ENCODE measurements at places on chromosomes 12 and 14.

DNA sequence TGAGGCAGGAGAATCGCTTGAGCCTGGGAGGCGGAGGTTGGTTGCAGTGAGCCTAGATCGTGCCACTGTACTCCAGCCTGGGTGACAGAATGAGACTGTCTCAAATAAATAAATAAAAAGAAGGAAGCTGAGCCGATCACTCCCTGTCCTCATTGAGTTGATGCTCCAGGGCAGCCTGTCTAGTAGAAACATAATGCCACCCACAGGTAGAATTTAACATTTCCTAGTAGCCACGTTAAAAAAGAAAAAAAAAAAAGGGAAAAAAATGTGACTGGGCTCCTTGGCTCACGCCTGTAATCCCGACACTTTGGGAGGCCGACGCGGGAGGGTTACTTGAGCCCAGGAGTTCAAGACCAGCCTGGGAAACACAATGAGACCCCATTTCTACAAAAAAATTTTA, 135.7 kb downstream of the SCARB1 start:
- no peak for DNase-seq

DNA sequence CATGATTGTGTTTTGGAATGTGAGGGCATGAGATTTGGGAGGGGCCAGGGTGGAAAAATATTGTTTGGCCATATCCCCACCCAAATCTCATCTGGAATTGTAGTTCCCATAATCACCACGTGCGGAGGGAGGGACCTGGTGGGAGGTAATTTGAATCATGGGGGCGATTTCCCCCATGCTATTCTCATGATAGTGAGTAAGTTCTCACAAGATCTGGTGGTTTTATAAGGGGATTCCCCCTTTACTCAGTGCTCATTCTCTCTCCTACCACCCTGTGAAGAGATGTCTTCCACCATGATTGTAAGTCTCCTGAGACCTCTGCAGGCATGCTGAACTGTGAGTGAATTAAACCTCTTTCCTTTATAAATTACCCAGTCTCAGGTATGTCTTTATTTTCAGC, 15.7 kb downstream of the OR10P1 start:
- DNase-seq = no peak

GRCh38 chr12:45282411-45282810, 66.5 kb downstream of the ANO6 start:
- no peak for DNase-seq

DNA sequence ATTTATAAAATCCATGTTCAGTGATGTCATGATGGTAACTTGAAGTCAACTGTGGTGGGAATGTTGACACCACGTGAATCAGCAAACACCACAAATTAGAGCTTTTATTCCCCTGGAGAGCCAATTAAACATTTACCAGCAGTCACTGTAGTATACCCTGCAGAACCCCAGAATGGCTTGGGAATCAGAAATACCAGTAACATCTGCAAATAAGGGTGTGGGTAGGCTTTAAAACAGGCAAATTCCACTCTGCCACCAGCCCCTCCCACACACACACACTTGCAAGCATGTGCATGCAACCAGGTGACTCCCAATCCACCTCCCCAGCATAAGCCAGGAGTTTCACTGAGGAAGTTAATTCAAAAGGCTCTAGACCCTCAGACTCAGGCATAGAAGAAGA, 63.6 kb upstream of the TMEM263 start:
- DNase-seq = no peak

DNA sequence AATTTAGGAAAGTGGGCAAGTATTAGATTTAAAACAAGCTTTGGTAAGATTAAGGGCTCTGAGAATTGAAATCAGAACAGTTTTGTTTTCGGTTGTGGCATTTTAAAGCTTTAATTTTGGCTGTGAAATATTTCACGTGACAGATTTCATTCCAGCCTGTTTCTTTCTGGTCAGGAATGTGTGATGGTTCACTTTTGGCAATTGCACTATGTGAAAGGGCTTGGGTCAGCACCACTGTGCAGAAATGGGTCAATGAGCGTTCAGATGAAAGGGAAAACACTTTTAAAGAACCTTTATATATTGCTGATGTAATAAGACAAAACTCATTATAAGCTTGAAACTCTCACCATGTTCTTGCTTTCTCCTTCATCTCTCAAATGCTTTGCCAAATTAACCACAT, 17.1 kb downstream of the NUBPL start:
- no peak for DNase-seq

DNA sequence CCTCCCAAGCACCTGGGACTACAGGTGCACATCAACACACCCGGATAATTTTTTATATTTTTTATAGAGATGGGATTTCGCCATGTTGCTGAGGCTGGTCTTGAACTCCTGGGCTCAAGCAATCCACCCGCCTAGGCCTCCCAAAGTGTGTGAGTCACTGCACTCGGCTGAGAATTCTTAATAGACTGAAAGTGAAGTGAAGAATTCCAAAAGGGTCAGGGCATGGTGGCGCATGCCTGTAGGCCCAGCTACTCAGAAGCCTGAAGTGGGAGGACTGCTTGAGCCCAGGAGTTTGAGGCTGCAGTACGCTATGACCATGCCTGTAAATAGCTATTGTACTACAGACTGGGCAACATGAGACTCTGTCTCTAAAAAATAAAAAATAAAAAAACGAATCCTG, 43.7 kb downstream of the TCHP start:
- DNase-seq = no peak

- no peak for DNase-seq
Observed at GRCh38 chr12:96371790-96372699, 28.2 kb downstream of the CDK17 start.

DNA sequence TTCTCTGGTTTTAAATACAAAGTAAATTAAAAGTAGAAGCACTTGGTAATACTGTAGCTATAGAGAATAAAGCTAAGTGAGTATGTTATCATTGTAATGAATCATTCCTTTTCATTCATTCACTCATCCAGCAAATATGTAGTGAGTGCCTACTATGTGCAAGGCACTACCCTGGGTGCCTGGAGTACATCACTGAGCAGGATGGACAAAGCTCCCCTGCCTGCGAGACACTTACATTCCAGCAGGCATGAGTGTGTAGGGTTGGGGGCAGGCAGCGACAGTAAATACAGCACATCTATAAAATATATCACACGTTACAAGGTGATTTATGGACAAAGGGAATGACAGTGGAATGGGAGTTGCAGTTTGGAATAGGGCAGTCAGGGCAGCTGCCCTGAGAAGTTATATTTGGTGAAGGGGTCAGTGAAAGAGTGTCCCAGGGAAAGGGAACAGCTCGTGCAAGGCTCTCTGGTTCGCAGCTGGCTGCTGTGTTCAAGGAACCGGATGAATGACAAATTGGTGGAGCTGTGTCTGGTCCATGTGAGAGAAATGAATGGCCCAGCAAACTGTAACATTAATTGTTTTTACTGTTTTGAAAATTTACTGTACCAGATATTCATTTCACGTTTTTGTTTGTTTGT, 159.6 kb downstream of the CRADD start:
- no peak for DNase-seq

Data from activated CD4-positive, alpha-beta T cell treated with anti-CD3 and anti-CD28 coated beads, Interleukin-2, amount 50 U/mL, for 24 hours (primary cell).